ENCODE measurements at places on chromosomes 3 and 15. TPM values are rescaled to one million over a fixed set of nuclear protein-coding genes. Genes with fewer than 3 reads are reported as not detected.
A peak's percentile ranks its signal among the peaks of the same experiment; 100 is the strongest.

Gene DUOXA2
- total RNA-seq, result not detected

DNA sequence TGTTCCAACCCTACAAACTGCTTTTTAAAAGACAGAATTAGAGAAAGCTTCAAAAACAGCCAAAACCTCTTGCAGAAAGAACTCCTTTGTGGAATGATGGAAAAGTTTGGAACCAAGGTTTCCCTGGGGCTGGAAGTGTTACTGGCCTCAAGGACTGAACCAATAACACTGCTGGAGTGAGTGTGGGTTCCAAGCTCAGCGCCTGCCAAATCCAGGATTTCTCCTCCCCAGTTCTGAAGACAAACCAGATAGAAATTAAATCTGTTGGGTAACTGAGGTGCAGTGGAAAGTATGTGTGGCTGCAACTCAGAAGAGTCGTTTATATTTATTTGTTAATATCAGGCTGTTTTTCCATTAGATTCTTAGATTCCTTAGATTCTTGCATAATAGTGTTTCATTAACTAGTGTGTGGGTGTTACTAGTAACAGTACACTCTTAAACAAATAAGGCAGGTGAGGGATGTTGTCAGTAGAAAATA lies 66.5 kb upstream of the FNDC3B start:
- DNase-seq, result no peak
- no peaks in the 10 kb centered on the region for H3K27me3 ChIP-seq
- no peak overlapping the region for H3K4me3 ChIP-seq
- no peak overlapping the region for H3K27ac ChIP-seq
- H3K4me1 ChIP-seq, result peaks cover 1% of the 10 kb centered on the region

DNA sequence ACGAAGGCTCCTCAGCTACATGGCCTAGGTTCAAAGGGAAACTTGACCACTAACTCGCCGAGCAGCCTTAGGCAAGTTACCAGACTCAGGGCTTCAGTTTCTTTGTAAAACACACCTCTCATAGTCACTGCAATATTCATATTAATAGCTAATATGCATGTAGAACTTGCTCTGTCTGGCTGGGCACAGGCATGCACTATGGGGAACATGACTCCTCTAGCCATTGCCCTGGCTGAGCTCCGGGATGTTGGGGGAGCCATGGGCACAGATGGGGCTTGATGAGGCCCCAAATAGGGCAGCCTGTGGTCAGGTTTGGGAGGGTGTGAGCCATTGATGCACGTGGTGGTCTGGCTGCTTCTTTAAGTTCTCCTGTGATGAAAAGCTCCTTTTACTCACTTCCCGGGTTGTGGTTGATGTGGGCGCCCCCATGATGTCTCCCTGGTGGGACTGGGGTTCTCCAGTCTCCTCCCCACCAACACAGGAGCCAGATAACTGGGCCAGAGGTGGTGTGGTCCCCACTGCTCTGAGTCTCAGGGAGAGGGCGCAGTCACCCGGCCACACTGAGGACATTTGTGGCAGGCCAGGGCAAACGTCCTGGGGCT lies 29.4 kb upstream of the DUSP7 start:
- no peaks in the 10 kb centered on the region for H3K36me3 ChIP-seq
- H3K4me1 ChIP-seq, result no peaks in the 10 kb centered on the region
- no peak for DNase-seq
- no peak overlapping the region for H3K4me3 ChIP-seq
- H3K27ac ChIP-seq, result no peak overlapping the region
- no peaks in the 10 kb centered on the region for H3K27me3 ChIP-seq

Gene TRIM71
- not detected for total RNA-seq

- H3K4me1 ChIP-seq, result peaks cover 23% of the 10 kb centered on the region
- H3K27me3 ChIP-seq, result no peaks in the 10 kb centered on the region
- H3K4me3 ChIP-seq, result no peak overlapping the region
Measured at GRCh38 chr15:31437686-31438085, 111.1 kb downstream of the KLF13 start.

DNA sequence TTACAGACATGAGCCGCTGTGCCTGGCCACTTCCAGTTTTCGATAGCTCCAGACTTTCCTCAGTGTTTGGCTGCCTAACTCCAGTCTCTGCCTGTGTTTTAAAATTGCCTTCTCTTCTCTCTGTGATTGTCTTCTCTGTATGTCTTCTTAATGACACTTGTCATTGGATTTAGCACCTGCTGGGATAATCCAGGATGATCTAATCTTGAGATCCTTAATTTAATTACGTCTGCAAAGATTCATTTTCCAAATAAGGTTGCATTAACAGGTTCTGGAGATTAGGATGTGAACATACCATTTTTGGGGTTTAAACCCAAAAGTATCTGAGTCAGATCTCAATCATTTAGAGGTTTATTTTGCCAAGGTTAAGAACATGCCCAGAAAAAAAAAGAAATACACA lies 222.2 kb upstream of the PDZRN3 start:
- no peak for DNase-seq
- no peak overlapping the region for H3K4me3 ChIP-seq
- H3K36me3 ChIP-seq, result no peaks in the 10 kb centered on the region
- no peaks in the 10 kb centered on the region for H3K27me3 ChIP-seq

DNA sequence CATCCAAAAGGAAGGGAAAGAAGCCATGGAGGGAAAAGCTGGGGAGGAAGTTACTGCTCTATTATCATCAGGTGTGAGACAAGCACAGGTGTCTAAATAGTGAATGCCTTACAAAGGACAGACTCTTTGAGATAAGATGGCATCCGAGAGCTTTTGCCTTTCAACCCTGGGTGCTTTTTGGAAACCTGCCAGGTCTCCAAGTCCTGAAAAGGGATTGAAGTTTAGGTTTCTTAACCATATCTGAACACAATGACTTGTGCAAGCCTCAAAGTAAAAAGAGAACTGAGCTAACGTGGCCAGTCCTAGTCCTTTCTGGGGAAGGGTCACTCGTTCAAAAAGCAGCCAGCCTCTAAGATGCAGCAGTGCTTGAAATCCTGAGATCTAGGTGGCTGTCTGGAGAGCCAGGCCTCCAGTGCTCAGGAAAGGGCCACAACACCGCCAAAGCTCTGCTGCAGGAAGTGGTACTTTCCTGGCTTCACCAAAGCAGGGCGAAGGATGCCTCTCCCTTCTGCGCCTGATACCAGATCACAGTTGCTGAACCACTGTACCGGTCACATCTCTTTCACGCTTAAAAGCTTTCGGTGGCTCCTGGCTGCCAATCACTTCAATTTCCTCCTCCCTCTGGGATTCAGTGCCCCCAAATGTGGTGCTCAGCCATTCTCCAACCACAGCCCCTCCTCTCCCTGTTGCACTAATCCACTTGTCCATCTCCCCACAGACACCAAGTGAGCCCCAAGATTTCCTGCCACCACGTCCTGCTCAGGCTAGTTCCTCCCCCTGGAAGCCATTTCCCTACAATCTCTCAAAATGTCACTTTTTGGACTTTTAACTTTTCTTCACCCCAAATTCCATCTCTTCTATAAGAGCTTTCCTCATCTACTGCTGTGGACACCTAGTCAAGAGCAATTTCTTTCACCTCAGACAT lies 104.1 kb upstream of the LPP start:
- H3K4me1 ChIP-seq, result peaks cover 27% of the 10 kb centered on the region
- no peak overlapping the region for H3K4me3 ChIP-seq
- no peak overlapping the region for H3K27ac ChIP-seq

DNA sequence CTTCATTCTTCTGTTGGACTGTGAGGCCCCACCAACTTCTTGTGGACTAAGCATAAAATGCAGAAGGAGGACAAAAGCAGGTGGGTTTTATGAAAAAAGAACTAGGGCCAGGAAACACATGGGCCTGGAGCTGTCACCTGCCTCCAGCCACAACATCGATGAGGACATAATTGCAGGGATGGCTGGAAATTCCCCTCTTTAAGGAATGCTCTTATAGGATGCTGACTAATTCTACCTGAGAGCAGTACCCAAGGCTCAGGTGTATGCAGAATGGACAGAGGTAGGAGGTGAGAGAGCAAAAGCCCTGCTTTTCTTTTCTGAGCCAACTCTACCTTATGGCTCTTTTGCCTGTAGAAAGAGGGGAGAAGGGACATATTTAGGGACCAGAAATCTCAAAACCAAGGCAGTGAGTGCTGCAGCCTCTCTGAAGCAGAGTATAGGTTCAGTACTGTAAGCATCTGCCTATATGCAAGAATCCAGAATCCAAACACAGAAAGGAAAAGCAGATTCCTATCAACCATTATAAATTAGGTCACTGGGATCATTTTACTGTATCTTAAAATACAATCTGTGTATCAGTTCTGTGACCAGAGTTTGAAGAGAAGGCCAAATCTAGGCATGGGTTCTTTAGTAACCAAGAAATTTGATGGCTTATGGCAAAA lies 205.3 kb upstream of the WNT5A start:
- no peaks in the 10 kb centered on the region for H3K27me3 ChIP-seq
- H3K27ac ChIP-seq, result no peak overlapping the region
- no peak for DNase-seq
- no peaks in the 10 kb centered on the region for H3K36me3 ChIP-seq

DNA sequence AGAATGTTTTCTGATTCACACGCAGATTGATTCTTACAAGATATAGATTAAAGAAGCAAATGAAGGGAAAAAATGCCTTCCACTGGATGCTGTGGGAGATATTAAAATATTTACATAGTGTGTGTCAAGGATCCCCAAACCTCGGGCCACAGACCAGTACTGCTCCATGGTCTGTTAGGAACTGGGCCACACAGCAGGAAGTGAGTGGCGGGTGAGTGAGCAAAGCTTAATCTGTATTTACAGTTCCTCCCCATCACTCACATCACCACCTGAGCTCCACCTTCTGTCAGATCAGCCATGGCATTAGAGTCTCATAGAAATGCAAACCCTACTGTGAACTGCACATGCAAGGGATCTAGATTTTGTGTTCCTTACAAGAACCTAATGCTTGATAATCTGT lies 552.6 kb upstream of the GOLIM4 start:
- H3K4me3 ChIP-seq, result no peak overlapping the region
- no peaks in the 10 kb centered on the region for H3K4me1 ChIP-seq
- no peak for DNase-seq

Gene LIPC
- 2.3 TPM for total RNA-seq

GRCh38 chr3:119841808-119842471 lies 60.0 kb downstream of the NR1I2 start:
- H3K36me3 ChIP-seq, result no peaks in the 10 kb centered on the region
- DNase-seq, result no peak
- H3K4me3 ChIP-seq, result no peak overlapping the region
- peaks cover 5% of the 10 kb centered on the region for H3K4me1 ChIP-seq
- H3K27ac ChIP-seq, result no peak overlapping the region

Gene PLXNB1
- total RNA-seq, result 311 TPM

DNA sequence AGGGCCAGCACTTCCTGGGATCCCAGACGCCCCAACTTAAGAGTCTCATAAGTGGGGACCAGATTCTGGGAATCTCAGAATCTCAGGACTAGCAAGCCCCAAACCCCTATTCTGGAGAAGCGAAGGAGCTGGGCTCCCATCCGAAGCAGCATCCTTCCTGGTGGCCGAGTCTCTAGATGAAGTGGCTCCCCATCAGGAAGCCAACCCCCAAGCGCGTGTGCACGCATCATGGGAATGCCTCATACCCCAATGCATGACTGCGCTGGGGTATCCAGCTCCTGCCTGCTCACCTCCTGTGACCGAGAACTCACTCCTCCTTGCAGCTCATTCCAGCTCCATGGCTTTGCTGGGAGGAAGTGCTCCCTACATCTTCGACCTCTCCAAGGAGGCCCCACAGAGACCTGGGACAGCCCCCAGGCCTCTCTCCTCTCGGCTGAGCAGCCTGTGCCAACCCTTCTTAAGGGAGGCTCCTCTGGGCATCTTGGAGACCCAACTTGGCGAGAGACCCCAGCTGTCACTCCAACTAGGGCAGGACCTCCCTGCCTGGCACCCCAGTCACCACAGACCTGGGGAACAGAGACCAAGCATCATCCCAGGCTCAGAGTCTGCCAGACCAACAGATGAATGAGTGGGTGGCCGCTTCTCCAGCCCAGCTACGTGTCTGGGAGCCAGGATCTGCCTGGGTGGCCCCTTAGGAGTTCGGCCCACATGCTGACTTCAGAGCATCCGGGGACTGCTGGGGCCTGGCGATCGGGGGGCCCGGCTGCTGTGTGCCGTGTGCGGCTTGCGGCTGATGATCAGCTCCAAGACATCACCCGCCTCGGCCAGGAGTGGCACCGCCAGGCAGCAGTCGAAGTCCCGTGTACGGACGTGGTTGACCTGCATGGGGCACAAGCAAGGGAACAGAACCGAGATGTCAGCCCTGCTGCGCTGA lies 46.9 kb downstream of the GRIP2 start:
- no peak overlapping the region for H3K4me3 ChIP-seq
- no peaks in the 10 kb centered on the region for H3K36me3 ChIP-seq
- DNase-seq, result no peak
- H3K27ac ChIP-seq, result no peak overlapping the region

- no peak overlapping the region for H3K4me3 ChIP-seq
- no peaks in the 10 kb centered on the region for H3K36me3 ChIP-seq
- DNase-seq, result peak; percentile 29
- H3K27me3 ChIP-seq, result no peaks in the 10 kb centered on the region
- no peaks in the 10 kb centered on the region for H3K4me1 ChIP-seq
- H3K27ac ChIP-seq, result no peak overlapping the region
Measured at GRCh38 chr3:184040010-184040409, 8.5 kb downstream of the HTR3D start.

Gene AMT
- total RNA-seq, result 27.7 TPM

DNA sequence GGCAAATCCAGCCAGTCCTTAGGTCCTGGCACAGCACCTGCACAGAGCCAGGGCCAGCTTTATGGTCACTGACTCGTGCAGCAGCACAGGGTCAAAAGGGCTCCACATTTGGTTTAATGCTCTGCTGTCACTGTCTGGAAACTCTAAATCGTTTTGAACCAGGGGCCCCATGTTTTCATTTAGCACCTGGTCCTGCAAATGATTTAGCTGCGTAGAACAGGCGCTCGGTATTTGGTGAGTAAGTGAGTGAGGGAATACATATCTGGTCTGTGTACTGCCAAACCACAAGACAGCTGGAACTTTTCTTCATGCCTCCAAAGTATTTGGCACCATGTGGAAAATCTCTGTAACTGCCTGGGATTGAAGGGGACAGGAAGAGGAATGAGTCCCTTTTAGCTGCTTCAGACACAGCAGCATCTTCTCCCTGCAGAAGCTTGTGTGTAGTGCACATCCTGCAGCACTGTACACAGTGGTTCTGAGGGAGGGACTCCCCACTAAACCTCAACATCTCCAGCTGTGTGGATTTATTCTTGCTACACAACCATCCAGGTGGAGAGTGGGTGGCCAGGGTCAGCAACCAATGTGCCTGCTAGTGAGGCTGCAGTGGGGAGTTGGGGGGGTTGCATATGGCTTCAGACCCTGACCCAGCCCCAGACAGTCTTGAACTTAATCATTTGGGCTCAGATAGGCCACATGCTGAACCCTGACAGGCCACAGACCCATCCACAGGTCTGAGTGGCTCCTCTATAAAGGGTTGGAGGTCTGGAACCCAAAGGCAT lies 1.1 kb downstream of the SH2D7 start:
- no peak overlapping the region for H3K4me3 ChIP-seq
- peaks cover 16% of the 10 kb centered on the region for H3K4me1 ChIP-seq
- H3K27ac ChIP-seq, result no peak overlapping the region
- H3K27me3 ChIP-seq, result no peaks in the 10 kb centered on the region

- H3K27ac ChIP-seq, result peak overlapping the region; percentile 97
- peak; percentile 97 for DNase-seq
- peak overlapping the region; percentile 56 for H3K4me3 ChIP-seq
Measured at GRCh38 chr3:11719406-11720303, 75.9 kb upstream of the VGLL4 start.
